ENCODE measurements at places on chromosomes 12 and 14. TPM values are rescaled to one million over a fixed set of nuclear protein-coding genes. Genes with fewer than 3 reads are reported as not detected.

Gene ST8SIA1
- total RNA-seq: 1.2 TPM

Gene PTPRO
- 2.0 TPM for total RNA-seq

Gene RIMBP2
- not detected for total RNA-seq

Gene RAD9B
- 1.2 TPM for total RNA-seq

Gene ERP27
- total RNA-seq: 0.13 TPM

Gene GRIN2B
- not detected for total RNA-seq

Gene CLMN
- 0.12 TPM for total RNA-seq

Gene SLC35E3
- total RNA-seq: 9.8 TPM

Gene REP15
- total RNA-seq: 2.7 TPM

Gene AICDA
- not detected for total RNA-seq

Gene MANSC1
- 6.8 TPM for total RNA-seq

Gene TTC9
- 5.3 TPM for total RNA-seq

Gene EPYC
- total RNA-seq: not detected

Gene KLRC2
- total RNA-seq: not detected

Gene BBOF1
- 7.8 TPM for total RNA-seq

Gene RNASE2
- total RNA-seq: not detected

Gene PLCZ1
- total RNA-seq: 0.06 TPM

Gene KERA
- not detected for total RNA-seq

Gene KRT78
- total RNA-seq: not detected

Gene LRP1-AS
- not detected for total RNA-seq

Gene MYL2
- not detected for total RNA-seq

Gene INHBC
- not detected for total RNA-seq

Gene KRT72
- not detected for total RNA-seq

Gene PGF
- 15.2 TPM for total RNA-seq

Gene DIO2
- total RNA-seq: 161 TPM

Gene AQP6
- total RNA-seq: 0.13 TPM

Gene MYBPC1
- total RNA-seq: not detected

Gene C12orf50
- total RNA-seq: 0.13 TPM

Gene TMEM179
- 0.06 TPM for total RNA-seq

Gene TCL1B
- not detected for total RNA-seq

Gene KNTC1
- total RNA-seq: 28.9 TPM

Gene NANOG
- total RNA-seq: not detected

Gene ZC3H10
- 7.9 TPM for total RNA-seq

Gene OTX2
- not detected for total RNA-seq

Gene PPP1R1A
- total RNA-seq: not detected

Gene RBP5
- total RNA-seq: not detected

All from aortic smooth muscle cell (primary cell).